ENCODE measurements at places on chromosomes 3 and 15. TPM values are rescaled to one million over a fixed set of nuclear protein-coding genes. Genes with fewer than 3 reads are reported as not detected.

Gene ADAMTSL3
- total RNA-seq = 0.31 TPM

Gene SLC22A13
- total RNA-seq = not detected

Gene UBAP1L
- 0.91 TPM for total RNA-seq

Gene GUCA1C
- total RNA-seq = not detected

Gene COPG1
- 77.0 TPM for total RNA-seq

Gene ZNF385D
- total RNA-seq = not detected

Gene ECE2
- not detected for total RNA-seq

Gene FAM107A
- total RNA-seq = not detected

Data from A549 treated with DMSO at 1 μM for 4 hours (cell line).